Nasal cavity respiratory epithelium epithelial cell of viscerocranial mucosa (primary cell): ENCODE measurements at places on chromosomes 12 and 14. TPM values are rescaled to one million over a fixed set of nuclear protein-coding genes. Genes with fewer than 3 reads are reported as not detected.

Gene CPNE6
- total RNA-seq, result not detected in 2 replicates

Gene KCNMB4
- total RNA-seq, result 0.68 and 1.9 TPM in 2 replicates

Gene MPHOSPH9
- 15.9 and 21.9 TPM in 2 replicates for total RNA-seq

Gene LUM
- under 0.01 TPM in 1 of 2 replicates, not detected in the other for total RNA-seq

Gene LRCOL1
- total RNA-seq, result not detected in 2 replicates

Gene TAS2R30
- total RNA-seq, result 0.68 and 8.0 TPM in 2 replicates

Gene SLC6A15
- 40.5 and 86.1 TPM in 2 replicates for total RNA-seq

Gene RNF212B
- not detected in 2 replicates for total RNA-seq

Gene AQP6
- not detected in 2 replicates for total RNA-seq

Gene EEF1AKMT3
- total RNA-seq, result 6.8 and 7.7 TPM in 2 replicates

Gene ADCK1
- total RNA-seq, result 3.1 and 8.2 TPM in 2 replicates

Gene BICDL1
- total RNA-seq, result 15.7 and 46.9 TPM in 2 replicates

Gene KRT72
- total RNA-seq, result not detected in 2 replicates

Gene CREBL2
- 19.5 and 27.9 TPM in 2 replicates for total RNA-seq

Gene C3AR1
- total RNA-seq, result 0.14 TPM in 1 of 2 replicates, not detected in the other

Gene ARPC3
- total RNA-seq, result 174 and 246 TPM in 2 replicates

Gene CCDC197
- not detected in 2 replicates for total RNA-seq

Gene SLC7A8
- total RNA-seq, result 12.6 and 26.1 TPM in 2 replicates

Gene APOF
- total RNA-seq, result not detected in 2 replicates

Gene CLEC9A
- not detected in 2 replicates for total RNA-seq

Gene CCND2
- total RNA-seq, result 249 and 328 TPM in 2 replicates

Gene NOS1
- total RNA-seq, result under 0.01 and 3.1 TPM in 2 replicates

Gene GNB3
- 0.34 and 0.78 TPM in 2 replicates for total RNA-seq

Gene TAS2R7
- not detected in 2 replicates for total RNA-seq

Gene CRIP1
- total RNA-seq, result 0.21 TPM in 1 of 2 replicates, not detected in the other

Gene SDS
- not detected in 2 replicates for total RNA-seq

Gene HOTAIR
- not detected in 2 replicates for total RNA-seq

Gene CIROP
- total RNA-seq, result not detected in 2 replicates

Gene NEUROD4
- total RNA-seq, result not detected in 2 replicates

Gene FAM90A1
- total RNA-seq, result 0.28 TPM in 1 of 2 replicates, not detected in the other

Gene TAS2R42
- total RNA-seq, result not detected in 2 replicates

Gene KRT78
- 0.36 and 6.2 TPM in 2 replicates for total RNA-seq

Gene DAO
- total RNA-seq, result not detected in 2 replicates

Gene TMBIM4
- total RNA-seq, result 22.2 and 35.3 TPM in 2 replicates

Gene DPPA3
- not detected in 2 replicates for total RNA-seq

Gene UNC79
- under 0.01 and 0.21 TPM in 2 replicates for total RNA-seq

Gene CD69
- total RNA-seq, result not detected in 2 replicates

Gene MYF6
- total RNA-seq, result not detected in 2 replicates

Gene PA2G4
- 229 and 242 TPM in 2 replicates for total RNA-seq

Gene C12orf60
- 1.3 and 2.7 TPM in 2 replicates for total RNA-seq

Gene FANCM
- total RNA-seq, result 3.1 and 3.7 TPM in 2 replicates

Gene PARPBP
- 1.4 and 1.7 TPM in 2 replicates for total RNA-seq

Gene VDR
- 6.8 and 12.4 TPM in 2 replicates for total RNA-seq

Gene SMARCD1
- 42.0 and 61.5 TPM in 2 replicates for total RNA-seq

Gene SELPLG
- total RNA-seq, result under 0.01 and 0.50 TPM in 2 replicates

Gene TMEM132D
- not detected in 2 replicates for total RNA-seq
